Suprapubic skin (tissue), 4 donors: ENCODE measurements at places on chromosomes 5 and 9.

- DNase-seq, result no peak
These were observed 533 bp downstream of the SREK1IP1 start for GRCh38 chr5:64767959-64768357.

GRCh38 chr5:145685417-145685816, 149.7 kb downstream of the PRELID2 start:
- no peak for DNase-seq

DNA sequence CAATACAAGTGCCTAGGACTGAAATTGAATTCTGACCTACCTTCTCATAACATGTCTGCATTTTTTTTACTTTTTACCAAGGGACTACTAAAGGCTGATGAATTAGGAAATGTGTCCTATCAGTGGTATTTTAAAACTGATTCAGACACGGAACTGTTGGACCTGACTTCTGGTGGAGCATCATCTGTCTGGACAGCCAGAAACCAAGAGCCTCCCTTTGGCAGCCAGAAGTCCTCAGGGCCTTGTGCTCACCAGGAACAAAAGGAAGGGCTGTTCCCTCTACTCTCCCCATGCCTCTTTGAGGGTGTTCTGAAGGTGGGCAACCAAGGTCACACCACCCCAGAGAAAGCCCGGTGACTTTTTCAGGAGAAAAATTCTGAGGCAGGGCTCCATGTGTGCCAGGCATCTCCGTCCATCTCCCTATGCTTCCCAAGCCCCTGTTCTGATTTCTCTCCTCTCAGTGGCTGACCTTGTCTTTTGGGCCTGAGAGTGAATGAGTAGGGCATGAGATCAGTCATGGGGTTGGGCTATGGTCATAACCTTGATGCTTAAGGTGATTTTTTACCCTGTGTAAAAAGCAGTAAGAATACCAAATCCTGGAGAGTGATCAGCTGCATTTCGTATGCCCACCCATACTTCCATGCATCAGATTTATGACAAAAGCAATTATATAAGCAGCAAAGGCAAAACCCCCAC, 143.7 kb downstream of the SCAMP1 start:
- DNase-seq, result no peak

DNA sequence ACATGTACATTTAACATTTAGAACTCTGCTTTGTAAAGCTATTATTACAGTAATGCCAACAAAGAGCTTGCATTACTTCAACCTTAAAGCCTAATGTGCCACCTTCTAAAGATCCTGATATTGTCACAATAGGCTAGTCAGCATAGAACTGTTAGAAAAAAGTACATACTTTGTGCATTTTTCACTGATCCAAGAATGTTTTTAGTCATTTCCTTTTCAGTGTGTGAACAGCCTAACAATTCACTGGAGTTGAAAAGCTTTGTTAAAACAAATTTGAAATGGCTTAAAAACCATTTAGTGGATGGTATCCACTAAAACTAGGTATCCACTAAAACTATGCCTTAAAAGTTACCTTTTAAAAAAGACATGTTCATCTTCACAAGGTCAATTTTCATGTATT, 4.5 kb downstream of the RPS6 start:
- DNase-seq, result no peak

DNA sequence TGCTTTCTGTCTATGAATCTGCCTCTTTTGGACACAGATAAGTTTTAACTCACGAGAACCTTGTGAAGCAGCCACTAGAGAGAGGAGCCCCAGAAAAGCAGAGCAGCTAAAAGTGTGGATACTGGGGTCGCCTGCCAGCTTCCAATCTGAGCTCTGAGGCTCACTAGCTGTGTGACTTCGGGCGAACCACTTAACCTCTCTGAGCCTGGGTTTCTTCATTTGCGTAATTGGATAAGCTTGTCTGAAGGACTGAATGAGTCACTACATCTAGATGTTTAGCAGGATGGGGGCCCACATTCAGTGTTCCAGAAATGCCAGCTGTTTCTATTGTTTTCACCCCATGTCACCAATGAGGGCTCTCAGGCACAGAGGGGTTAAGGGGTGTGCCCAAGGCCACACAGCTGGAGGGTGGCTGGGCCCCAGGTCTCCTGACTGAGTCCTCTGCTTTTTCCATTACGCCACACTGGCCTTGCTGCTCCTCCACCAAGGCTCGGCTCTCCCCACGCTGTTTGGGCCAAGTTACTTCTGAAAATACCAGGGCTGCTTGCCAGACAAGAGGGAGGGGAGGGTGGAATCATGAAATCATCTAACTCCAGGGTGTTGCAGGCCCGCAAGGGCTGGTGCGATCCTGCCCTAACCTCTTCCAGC, 36.2 kb downstream of the SH3PXD2B start:
- peak; percentile 97 for DNase-seq

GRCh38 chr5:124692324-124692723, 54.1 kb downstream of the ZNF608 start:
- DNase-seq, result no peak

DNA sequence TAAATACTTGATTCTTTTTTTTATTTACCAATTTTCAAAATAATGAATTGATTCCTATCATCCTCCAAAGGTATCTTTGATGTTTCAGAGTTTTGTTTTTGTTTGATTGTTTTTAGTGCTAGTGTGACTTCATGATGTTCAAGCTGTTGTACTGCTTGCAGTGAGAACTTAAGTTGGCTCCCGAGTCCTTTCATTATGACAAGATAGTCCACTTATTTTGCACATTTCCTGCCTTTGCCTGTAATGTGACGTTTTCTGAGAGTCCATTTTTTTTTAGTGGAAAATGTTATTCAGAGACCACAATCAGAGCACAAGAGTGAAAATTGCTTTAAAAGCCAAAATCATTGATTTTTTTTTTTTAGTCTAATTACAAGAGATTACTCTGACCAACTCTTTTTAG, 60.1 kb upstream of the FCHO2 start:
- DNase-seq, result no peak

- DNase-seq, result no peak
These were observed 82.0 kb downstream of the PRRT1B start for GRCh38 chr9:131627326-131627647.

DNA sequence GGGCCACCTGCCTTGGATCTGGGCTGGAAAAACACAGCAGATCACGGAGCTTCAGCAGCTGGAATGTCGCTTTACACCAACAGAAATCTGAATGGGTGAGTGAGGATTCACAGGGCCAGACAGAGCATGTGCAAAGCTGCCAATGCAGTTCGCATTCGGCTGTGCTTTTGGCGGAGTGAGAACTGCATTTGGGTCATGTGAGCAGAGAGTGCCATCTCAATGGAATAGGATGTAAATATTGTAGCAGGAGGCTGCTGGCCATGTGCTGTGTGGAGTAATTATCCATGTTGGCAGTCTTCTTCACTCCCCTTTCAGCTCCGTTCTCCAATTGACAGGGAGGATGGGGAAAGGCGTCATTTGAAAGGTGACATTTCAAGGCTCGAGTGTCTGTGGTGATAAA, at the start of gene ANKRD55:
ANKRD55 (minus strand) TSS at position 101 of the 400 bp plus-strand sequence. CDS start 417 bp downstream, outside the sequence.
- DNase-seq, result no peak

- DNase-seq, result peak; percentile 65
These were observed 32.4 kb upstream of the NXNL2 start for GRCh38 chr9:88502552-88503034.

GRCh38 chr9:15187589-15187988, 119.4 kb downstream of the TTC39B start:
- no peak for DNase-seq

- no peak for DNase-seq
These were observed 22.1 kb upstream of the STXBP1 start for GRCh38 chr9:127589955-127590370.

DNA sequence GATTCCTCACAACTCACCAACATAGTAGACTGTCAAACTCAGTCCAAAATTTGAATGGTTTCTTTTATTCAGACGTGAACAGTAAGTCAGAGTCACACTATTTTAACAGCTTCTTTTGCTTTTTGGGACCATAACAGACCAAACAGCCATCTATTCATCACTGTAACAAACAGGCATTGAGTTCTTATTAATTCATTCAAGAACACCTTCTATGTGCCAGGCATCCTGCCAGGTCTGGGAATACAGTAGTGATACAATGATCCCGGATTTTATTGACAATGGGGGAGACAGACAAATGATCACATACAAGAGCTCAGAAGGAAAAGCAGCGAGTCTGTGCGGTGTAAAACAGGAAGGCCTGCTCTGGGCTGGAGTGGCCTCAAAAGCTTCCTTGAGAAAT, 153.3 kb upstream of the ERCC6L2 start:
- DNase-seq, result no peak

GRCh38 chr9:129406278-129407225, 214.3 kb downstream of the C9orf50 start:
- DNase-seq, result no peak

DNA sequence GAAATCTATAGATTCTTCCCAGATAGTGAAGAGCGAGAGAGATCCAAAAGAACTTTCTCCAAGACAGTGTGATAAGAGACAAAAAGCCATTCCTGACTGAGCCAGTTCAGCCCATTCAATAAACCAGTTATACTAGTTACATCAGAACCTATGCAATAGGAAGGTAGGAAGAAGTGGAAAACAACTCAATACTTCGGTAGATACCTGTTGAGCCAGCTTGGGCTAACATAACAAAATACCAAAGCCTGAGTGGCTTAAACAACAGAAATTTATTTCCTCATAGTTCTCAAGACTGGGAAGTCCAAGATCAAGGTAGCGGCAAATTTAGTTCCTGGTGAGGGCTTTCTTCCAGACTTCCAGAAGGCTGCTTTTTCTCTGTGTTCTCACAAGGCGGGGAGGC, 214.5 kb upstream of the GRAMD2B start:
- no peak for DNase-seq

DNA sequence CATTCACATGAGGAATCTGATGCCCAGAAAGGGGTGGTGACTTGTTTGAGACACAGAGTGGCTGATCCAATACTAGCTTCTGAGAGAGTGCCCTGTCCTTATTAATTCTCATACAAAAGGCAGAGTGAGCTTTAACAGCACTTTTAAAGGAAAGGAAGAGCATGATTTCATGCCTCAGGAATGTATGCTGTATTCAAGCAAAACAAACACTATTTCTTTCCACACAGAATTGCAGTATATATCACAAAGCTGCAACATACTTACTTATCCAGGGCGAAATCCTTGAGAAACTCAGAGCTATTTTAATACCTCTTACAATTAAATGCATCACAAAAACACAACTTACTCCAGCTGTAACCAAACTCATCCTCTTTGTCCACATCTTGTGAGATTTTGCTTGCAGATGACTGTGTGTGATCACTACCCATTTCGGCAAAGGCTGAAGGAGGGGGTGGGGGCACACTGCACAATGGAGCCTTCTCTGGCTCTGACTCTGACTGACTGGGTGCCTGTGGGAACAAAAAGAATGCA, 139.8 kb downstream of the MPDZ start:
- no peak for DNase-seq

DNA sequence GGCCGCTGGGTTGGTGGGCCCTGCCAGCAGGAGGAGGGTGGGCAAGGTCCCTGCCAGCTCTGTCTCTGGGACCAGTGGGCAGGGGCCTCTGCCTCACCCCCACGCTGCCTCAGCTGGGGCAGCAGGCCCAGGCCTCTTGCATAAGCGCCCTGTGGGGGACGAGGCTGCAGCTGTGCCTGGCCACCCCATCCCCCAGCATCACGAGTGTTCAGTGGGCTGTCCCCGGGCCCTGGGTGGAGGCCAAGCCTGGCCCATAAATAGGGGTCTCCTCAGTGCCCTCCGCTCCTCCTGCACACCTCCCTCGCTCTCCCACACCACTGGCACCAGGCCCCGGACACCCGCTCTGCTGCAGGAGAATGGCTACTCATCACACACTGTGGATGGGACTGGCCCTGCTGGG, at the start of gene PTGDS:
PTGDS (plus strand) TSS at position 282 of the 400 bp plus-strand sequence; CDS start at position 357, 75 bp downstream.
- no peak for DNase-seq

DNA sequence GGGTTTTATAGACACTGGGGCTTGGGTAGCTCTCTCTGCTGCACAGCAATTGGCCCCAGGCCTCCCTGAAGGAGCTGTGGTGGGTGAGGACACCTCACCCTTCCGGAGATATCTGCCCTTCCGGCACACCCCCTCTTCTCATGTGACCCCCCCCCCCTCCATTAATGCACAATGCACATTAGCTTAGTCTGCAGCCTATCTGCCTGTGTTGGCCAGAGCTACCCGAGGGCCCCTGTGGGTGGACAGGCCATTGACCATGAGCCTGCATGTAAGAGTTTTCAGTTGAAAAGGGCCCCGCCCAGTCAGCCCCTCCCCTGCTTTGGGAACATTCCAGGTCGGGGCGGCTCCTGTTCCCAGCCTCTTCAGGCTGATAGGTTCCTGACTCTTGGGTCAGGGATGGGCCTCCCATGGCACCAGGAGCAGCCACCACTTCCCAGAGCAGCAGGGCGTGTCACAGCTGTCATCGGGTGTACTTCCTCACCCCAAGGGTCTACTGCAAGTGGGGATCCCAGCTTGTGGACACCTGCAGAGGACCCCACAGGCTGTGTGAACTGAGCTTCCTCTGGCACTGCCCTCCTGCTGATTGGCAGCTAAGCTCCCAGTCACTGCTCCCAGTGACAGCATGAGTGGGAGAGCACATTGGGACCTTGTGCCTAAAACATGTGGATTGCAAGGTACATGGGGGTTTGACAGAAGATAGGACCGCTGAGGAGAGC, 17.8 kb downstream of the PHF2 start:
- peak; percentile 74 for DNase-seq

DNA sequence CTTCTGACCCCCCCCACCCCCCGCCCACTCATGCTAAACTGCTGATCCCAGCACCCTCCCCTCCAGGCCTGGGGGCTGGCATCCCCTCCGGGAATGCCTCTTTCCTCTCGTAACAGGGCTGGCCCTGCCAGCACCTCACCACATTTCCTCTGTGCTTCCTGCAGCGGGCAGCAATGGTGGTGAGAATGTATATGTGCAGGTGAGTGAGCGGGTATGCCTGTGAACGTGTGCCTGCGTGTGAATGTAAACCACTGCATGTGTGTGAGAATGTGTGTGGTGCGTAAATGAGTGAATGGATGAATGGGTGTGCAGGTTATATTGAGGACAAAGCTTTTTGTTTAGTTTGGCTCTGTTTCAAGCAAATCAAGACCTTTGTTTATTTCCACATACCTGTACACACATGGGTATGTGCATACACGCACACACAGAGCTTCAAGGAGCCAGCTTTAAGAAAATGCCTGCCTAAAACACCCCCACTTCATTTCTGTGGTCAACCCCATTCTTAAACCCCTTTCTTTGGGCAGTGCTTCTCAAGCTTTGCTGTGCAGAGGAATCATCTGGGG, 95.7 kb upstream of the SHB start:
- DNase-seq, result no peak

DNA sequence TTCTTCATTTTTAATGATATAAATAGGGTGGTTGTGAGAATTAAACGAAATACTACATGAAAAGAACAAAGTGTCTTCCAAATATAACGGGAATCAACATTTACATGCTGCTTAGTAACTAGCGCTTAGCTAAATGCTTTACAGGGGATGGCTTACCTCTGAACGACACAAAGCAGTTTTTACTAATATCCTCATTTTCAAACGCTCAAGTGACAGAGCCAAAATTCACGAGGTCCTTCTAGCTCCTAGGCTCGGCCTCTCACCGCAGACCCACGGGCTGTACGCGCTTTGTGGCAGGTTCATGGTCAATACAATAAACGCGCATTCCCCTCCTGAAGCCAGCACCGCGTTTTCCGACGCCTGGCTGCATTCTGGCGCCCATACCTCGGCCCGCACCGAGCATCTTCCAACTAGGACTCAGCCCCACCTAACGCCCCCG, 442 bp downstream of the ZNF510 start:
- DNase-seq, result no peak
